ENCODE measurements at places on chromosomes 5 and 9. TPM values are rescaled to one million over a fixed set of nuclear protein-coding genes. Genes with fewer than 3 reads are reported as not detected.

The MOB3B gene
- 0.98 TPM for total RNA-seq

The PLPP1 gene
- 44.4 TPM for total RNA-seq

The CATSPER3 gene
- total RNA-seq, result 0.13 TPM

The C9orf40 gene
- total RNA-seq, result 8.3 TPM

The SVEP1 gene
- total RNA-seq, result 0.16 TPM

The FBN2 gene
- 24.6 TPM for total RNA-seq

The STPG3 gene
- not detected for total RNA-seq

The RGP1 gene
- total RNA-seq, result 15.2 TPM

The FOXD4 gene
- not detected for total RNA-seq

The RALGDS gene
- total RNA-seq, result 21.0 TPM

The NUTM2G gene
- not detected for total RNA-seq
